ENCODE measurements at places on chromosomes 7 and 10.
A peak's percentile ranks its signal among the peaks of the same experiment; 100 is the strongest.

DNA sequence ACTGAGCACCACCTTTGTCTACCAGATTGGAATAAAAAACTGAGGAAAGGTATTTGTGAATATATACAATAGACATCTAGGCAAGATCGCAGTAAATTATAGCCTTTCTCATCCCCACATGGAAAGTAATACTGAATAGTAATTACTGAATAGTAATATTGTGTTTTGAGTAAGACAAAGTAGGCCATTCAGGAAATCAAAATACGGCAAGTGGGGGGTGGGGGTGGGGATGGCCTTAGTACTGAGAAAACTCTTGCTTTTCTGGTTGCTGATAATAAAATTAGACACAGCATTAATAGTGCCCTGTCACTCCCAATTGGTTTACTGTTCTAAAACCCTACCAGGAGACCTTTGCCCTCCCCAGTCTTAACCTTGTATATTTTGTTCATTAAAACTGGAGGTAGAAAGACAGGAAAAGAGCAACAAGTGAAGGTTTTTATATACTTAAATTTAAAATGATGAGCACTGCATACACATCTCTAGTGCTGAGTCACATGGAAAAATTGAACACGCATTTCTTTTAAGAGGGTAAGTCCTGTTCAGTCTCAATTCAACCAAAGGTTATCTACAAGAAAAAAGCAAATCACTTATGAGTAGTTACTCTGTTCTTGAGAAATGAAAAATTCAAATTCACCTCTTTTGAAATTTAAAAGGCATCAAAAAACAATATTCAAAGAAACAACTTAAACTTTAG, 65.6 kb downstream of the IGF2BP3 start:
- DNase-seq, result no peak

DNA sequence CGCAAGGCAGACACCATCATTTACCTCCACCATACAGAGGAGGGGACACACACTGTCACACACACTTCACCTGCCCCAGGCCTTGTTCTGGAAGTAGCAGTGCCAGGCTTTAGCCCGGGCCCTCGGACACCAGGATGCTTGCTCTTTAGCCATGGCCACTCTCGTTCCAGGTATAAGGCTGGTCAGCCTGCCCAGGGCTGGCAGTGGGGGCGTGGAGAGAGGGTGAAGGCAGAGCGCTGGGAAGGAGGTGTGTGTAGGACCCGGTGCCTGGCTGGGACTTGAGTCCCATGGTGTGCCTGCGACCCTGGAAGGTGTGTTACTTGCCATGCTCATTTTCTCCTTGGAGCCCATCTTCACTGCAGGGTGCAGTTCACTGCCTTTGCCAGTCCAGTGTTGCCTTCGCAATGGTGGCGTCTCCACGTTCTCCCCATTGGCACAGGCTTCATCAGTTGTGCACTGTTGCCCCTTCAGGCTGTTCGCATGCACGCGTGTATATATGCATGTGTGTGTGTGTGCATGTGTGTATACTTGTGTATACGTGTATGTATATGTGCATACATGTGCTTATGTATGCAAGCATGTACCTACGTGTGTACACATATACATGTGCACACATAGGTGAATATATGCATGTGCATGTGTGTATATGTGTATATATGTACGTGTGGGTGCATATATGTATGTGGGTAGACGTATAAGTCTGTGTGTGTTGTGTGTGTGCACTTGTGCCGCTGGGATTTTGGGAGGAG, 153.4 kb downstream of the CAMK1D start:
- DNase-seq, result no peak

DNA sequence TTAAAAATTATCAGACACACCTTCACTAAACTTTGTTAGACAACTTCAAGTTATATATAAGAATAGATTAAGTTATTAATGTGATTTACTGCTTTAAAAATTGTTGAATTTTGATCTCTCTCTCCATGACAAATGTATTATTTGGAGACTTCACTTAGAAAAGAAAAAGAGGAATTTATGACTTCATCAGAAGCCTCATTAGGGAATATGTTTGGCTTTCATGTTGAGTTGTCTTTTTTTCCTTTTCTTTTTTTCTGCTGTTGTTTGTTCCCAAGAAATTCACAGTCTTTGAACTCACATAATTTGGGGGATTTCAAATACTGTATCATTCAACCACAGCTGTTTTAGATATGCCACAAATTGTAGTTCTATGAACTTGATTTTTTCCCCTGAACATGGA, 149.5 kb downstream of the PPP1R9A start:
- DNase-seq, result no peak

DNA sequence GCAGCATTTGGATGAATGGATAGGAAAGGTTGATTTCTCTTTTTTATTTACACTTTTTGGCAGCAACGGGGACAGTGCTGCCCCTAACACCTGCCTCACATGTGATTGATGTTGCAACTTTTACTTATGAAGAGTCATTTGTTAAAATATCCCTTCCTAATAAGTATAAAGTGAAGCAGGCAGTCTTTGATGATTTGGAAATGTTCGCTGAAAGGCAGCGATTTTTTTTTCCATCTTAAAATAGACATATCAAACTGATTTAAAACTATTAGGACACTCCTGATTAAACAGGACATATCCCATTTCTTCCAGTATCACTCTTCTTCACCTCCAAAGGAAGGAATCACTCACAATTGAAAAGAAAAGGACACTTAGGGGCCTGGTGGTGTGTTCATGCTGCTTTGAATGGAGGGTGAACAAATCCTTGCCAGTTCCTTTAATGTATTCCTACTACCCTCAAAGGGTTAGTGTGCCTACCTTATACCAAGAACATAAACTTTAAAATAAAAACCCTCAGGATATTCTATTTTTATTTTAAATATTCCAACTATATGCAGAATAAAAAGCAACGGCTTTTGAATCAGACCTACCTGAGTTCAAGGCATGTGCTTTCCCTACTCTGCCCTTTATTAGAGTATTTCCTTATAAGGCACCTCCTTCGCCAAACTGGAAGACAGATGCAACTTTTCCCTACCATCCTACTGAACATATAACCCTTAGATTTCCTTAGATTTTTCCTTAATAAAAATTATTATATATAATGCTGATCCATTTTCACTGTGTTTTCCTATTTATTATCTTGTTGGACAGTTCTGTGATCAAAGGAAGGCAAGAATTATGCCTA, 1.1 kb downstream of the ADK start:
- DNase-seq, result no peak

DNA sequence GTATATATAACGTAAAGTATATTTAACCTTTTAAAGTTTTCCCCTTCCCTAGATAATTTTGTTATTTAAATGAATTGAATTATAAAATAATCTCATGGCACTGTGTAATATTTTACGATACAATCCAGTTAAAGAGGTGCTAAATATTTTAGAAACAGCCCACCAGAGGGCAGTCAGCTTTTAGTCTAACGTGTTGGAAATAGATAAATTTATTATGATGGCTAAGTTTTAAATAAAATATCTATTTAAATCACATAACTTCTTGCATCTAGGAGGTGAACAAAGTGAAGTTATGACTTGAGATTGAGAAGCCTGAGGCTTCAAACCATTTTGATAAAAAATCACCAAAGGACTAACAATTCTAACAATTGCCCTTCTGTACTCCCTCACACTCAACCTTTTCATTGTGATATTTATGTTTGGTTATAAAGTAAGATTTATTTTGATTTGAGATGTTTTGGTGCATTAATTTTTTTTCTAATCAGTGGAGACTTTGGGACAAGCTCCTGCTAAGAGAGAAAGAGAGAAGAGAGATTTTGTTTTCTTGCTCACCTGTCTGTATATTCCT, 171.5 kb upstream of the SP4 start:
- peak; percentile 4 for DNase-seq

DNA sequence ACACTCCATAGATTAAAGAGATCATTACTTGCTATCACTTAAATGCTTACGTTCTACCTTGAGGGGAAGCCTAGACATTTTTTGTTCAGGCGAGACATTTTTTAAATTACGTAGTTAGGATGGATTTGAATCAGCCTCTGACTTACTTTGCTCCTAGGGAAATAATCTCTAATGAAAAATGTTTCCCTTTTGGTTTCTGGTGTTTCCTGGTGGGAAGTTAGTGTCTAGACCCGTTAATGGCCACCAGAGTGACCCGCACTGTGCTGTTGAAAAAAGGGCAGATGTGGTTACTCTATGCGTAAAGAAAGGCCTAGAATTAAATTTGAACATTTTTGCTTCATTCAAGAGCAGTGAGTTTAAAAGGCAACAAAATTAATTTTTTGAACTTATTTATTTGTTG, 3.8 kb downstream of the ZNF365 start:
- DNase-seq, result no peak

DNA sequence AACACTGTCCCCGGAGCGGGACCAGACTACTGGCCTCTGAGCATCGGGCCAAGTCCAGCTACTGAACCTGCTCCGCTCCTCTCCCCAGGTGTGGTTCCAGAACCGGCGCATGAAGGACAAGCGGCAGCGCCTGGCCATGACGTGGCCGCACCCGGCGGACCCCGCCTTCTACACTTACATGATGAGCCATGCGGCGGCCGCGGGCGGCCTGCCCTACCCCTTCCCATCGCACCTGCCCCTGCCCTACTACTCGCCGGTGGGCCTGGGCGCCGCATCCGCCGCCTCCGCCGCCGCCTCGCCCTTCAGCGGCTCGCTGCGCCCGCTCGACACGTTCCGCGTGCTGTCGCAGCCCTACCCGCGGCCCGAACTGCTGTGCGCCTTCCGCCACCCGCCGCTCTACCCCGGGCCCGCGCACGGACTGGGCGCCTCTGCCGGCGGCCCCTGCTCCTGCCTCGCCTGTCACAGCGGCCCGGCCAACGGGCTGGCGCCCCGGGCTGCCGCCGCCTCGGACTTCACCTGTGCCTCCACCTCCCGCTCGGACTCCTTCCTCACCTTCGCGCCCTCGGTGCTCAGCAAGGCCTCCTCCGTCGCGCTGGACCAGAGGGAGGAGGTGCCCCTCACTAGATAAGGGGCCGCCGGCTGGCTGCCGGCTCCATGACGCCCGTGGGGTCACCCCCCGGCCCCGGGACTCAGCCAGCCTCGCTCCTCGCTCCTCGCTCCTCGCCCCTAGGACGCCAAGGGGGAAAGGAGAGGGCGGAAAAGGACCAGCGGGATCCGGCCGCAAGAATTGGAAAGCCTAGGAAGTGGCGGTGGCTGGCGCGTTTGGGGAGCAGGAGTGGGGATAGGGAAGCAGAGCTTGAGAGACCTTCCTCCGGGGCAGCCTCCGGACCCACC, 3.4 kb downstream of the EVX1 start:
- no peak for DNase-seq

DNA sequence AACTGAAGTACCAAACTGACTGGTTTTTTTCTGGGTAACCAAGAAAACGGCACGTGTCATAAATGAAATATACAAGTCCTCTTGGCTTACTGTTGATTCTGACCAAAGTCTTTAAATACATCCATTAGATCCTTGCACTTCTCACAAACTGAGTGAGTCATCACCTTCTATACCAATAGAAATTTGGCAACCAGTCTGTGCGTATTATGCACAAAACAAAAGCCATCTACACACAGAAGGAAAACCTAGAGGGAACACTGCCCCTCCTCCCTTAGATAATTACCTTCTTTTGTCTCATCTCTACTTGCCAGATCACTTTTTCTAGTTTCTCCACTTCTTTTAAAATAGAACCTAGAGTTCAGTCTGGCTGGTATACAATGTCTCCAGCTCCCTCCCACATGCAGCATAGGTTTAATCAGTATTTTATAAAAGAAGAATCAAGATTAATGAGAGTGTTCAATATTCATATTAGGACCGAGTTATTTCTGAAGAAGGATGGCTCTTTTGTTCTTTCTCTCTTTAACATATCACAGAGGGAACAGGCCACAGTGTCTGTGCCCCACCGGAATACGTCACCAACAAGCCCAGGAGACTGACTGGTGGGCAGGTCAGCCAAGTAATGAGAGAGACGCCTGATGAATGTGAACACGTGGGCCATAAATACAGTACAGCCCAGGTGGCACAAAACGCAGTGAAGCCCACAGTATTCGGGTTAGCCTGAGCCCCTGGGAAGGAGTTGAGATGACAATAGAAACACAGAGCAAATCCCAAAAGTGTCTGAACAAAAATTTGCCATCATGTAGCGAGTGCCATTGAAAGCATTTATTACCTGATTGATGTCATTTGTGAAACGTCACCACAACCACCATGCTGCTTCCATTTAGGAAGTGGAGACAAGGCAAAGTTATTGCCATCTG, 91.3 kb downstream of the KIAA1549 start:
- no peak for DNase-seq

DNA sequence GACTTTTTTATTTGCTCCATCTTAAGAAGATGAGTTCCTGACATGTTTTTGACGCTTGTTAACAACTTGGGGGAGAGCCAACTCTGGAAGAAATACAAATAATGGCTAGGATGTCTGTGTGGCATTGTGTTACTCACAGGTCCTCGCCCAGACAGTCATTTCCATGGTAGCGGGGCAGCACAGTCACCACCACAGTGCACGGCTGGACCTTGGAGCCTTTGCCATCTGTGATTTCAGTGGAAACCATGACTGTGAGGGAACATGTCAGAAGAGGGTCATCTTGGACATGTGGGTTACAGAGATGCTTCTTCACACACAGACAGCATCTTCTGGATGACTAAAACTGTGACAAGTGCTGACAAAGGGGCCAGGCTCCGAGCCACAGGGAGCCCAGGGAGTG, 74.5 kb downstream of the PKD1L1 start:
- no peak for DNase-seq

DNA sequence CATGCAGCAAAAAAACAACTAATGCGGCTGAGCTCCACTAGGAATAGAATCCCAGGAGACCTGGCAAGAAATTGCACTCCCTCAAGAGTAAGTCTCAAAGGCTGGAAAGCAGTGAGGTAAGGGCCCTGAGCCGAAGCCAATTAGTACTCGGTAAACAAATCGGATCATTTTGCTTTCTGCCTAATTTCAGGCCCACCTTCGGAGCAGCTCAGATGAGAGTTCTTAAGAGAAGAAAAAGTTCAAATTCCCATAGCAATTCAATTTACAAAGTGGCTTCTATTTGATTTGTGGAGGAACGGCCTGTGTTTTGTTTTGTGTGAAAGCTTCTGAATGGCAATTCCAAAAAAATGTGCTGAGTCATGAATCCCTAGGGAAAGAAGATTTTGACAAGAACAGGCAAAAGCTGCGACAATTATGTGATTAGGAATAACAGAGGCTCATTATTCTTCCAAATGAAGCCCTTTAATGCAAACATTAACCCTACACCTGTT, 60.9 kb downstream of the SLC16A9 start:
- DNase-seq, result no peak

- DNase-seq, result no peak
These were observed 67.9 kb upstream of the CFAP46 start for GRCh38 chr10:133010095-133010842.

GRCh38 chr7:140229591-140230515, 53.1 kb upstream of the KDM7A start:
- no peak for DNase-seq

- no peak for DNase-seq
These were observed 942 bp downstream of the TRAPPC14 start for GRCh38 chr7:100157334-100158228.

- DNase-seq, result no peak
These were observed 141.9 kb downstream of the MAD1L1 start for GRCh38 chr7:2090526-2091520.

GRCh38 chr10:63720676-63721075, 199.5 kb downstream of the REEP3 start:
- DNase-seq, result no peak
